Esophagus squamous epithelium (tissue), 5 donors: ENCODE measurements at places on chromosomes 6 and 20.

- no peak for DNase-seq
Measured at GRCh38 chr20:16004108-16004854, 569.0 kb downstream of the KIF16B start.

- no peak for DNase-seq
Measured at GRCh38 chr20:62555642-62556420, 80.0 kb upstream of the GATA5 start.

GRCh38 chr6:126945150-126945685 lies 173.3 kb upstream of the RSPO3 start:
- DNase-seq: no peak

GRCh38 chr6:135231469-135231844 lies 50.3 kb downstream of the MYB start:
- DNase-seq: no peak

DNA sequence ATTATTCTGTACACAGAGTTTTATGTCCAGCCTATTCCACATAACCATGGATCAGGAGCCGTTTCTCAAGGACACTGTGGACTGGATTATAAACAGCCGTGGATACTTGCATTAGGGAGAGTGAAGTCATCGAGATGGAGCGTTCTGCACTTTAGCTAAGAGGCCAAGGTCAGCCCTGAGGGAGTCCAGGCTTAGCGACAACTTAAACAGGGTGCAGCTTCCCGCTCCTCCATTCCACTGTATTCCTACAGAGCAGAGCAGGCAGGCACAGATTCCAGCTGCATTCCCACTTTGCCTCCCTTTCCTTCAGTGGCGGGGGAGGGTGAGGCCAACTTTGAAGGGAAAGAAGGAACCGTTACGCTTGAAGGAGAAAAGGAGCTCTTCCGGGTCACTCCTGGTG lies 59.5 kb downstream of the RAMACL start:
- DNase-seq: no peak

- DNase-seq: no peak
Measured at GRCh38 chr6:32662099-32662498, 4.4 kb downstream of the HLA-DQB1 start.

GRCh38 chr6:122791310-122791679 lies 2.2 kb downstream of the SMPDL3A start:
- DNase-seq: no peak
